ENCODE measurements at places on chromosomes 6 and 20.

DNA sequence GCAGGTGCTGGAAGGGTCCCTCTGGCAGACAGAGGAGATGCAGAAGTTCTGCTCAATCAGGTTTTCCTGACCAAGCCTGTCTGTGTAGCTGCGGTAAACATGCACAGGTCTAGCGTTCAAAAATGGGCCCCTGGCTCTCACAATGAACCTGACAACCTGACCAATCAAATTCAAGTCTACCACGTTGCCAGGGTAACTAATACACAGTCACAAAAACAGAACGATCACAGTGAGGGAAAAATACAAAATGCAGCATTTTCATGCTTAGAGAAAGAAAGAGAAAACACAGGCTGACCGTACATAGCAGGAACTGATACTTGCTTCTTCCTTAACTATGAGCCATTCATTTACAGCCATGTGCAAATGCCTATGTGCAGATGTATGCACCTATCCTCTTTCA, 353.1 kb upstream of the TSHZ2 start:
- DNase-seq, result no peak

- no peak for DNase-seq
Observed at GRCh38 chr20:56628873-56629463, at the start of gene TFAP2C. Gene TFAP2C, plus strand, starts transcription at chr20:56629306. Its CDS starts 239 bp downstream, at chr20:56629545.

DNA sequence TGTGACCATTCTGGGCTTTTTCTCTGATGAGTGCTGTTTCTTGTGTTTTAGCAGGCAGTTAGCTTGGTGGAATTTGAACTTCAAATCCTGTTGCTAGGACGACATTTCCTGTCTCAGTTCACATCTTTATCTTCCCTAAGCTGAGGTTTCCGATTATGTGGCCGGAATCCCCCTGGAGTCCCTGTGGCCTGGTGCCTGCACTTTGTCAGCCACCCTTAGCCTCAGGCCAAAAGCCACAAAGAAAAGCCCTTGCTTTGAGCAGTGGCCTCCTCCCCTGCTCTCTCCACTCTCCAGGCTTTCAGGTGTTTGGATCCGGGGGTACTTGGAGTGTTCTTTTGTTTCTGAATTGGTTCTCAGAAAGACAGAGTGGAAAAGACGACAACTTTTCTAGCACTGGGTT, 59.9 kb upstream of the PMEPA1 start:
- DNase-seq, result no peak

- no peak for DNase-seq
Observed at GRCh38 chr6:105561486-105561885, 158.6 kb upstream of the PREP start.

GRCh38 chr6:31450751-31451150, 47.2 kb upstream of the MICB start:
- no peak for DNase-seq

DNA sequence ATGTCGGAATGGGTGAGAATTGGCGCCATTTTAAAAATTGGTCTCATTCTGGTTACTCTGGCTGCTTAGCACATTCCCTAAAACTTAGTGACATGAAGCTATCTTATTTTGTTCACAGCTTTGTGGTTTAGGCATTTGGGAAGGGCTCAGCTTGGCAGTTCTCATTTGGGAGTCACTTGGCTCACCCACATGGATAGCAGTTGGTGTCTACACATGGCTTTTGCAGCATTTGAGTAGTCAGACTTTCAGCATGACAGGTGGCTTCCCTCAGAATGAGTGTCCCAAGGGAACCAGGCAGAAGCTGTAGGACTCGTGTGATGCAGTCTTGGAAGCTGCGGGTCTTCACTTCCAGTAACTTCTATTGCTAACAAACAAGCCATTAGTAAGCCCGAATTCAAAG, 64.6 kb downstream of the UST start:
- DNase-seq, result no peak

- DNase-seq, result no peak
Observed at GRCh38 chr6:30060606-30061091, 416 bp upstream of the POLR1H start.
